Lung (tissue), 17 donors: ENCODE measurements at places on chromosomes 4 and X. TPM values are rescaled to one million over a fixed set of nuclear protein-coding genes. Genes with fewer than 3 reads are reported as not detected.

DNA sequence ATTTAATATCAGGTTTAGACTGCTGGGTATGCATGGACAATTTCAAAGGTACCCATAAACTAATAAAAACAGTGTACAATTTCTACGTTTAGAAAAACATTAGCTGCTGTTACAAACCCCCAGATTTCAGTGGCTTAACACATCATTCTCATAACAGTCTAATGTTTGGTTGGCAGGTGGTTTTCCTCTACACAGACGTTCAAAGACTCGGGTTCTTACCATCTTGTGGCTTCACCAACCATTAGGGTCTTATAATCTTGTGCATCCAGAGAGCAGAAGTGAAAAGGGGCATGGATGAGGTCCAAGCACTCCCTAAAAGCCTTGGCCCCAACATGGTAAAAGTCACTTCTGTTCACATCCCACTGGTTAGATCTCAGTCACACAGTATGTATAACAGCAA is 71.6 kb downstream of the SH3RF1 start:
- no peak for DNase-seq

- no peak for DNase-seq
Measured at GRCh38 chr4:133385161-133385954, 236.3 kb downstream of the PCDH10 start.

DNA sequence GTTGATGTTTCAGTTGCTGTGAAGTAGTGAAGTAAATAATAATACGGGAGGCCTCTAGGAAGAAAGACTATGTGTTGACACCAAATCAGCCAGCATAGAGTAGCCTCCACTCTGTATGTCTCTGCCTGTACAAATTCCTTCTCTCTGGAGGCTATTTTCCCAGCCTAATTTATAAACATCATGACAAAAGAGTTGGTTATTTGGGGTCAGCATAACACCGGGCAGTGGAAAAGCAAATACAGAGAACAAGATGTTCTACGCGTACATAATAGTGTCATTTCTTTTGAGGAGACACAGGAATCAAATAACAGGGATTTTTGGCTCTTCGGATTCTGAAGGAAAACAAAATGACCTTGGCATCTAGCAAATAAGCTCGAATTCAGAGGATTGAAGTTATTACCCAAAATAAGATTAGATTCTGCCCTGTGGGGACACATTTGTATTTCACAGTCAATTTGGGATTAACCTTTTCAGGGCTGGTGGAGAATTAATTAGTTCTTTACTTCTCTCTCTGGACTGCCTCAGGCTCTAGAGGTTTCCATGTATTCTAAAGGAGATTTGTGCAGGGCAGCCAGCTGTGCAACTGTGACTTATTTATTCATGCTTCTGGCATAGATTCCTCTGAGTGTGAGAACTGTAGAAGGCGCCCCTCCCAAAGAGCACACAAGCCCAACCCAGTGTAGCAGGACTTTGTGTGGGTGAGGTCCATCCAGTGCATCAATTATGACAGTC is 14.1 kb upstream of the SYTL4 start:
- DNase-seq = peak; percentile 34

GRCh38 chr4:94500685-94501084 is 48.9 kb downstream of the PDLIM5 start:
- DNase-seq = no peak

DNA sequence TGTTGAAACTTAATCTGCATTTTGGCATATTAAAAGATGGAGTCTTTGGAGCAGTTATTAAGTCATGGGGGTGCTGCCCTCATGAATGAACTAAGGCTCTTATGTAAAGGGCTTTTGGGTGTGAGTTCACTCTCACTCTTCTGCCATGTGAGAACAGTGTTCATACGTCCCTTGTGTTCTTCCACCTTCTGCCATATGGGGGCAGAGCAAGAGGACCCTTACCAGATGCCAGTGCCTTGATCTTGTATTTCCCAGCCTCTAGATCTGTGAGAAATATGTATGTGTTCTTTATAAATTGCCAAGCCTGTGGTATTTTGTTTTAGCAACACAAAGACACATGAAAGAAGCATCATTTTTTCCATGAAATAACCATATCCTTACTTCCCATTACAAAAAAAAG is 213.9 kb downstream of the SPOCK3 start:
- no peak for DNase-seq

- peak; percentile 26 for DNase-seq
Measured at GRCh38 chr4:40887764-40888131, 138.0 kb downstream of the NSUN7 start.

GRCh38 chrX:68944211-68944610 is 115.4 kb downstream of the EFNB1 start:
- no peak for DNase-seq

GRCh38 chr4:185358514-185358913 is 37.2 kb downstream of the LRP2BP start:
- DNase-seq = no peak

- DNase-seq = no peak
Measured at GRCh38 chr4:178037459-178038214, 595.4 kb upstream of the AGA start.

DNA sequence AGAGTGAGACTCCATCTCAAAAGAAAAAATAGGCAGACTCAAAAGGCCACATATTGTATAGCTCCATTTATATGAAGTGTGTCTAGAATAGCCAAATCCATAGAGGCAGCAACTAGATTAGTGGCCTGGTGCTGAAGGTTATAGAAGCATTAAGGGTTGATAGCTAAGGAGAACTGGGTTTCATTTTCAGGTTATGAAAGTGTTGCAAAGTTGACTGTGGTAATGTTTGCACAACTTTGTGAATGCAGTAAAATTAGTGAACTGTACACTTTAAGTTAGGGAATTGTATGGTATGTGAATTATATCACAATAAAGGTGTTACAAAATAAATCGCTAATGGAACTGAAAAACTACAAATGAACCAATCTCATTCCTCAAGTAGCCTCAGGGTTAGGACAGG is 28.3 kb downstream of the TXLNG start:
- DNase-seq = no peak

The GAGE2A gene
- polyA plus RNA-seq = not detected

The RNF212 gene
- polyA plus RNA-seq = 6.2 TPM

The RAB9B gene
- 0.16 TPM for polyA plus RNA-seq

The CCDC158 gene
- polyA plus RNA-seq = 0.09 TPM

The TRIM75 gene
- not detected for polyA plus RNA-seq

The SSX4 gene
- polyA plus RNA-seq = not detected

The NPY1R gene
- 0.07 TPM for polyA plus RNA-seq

The L1CAM gene
- 0.19 TPM for polyA plus RNA-seq
